Stimulated activated CD4-positive, alpha-beta T cell treated with anti-CD3 and anti-CD28 coated beads, TNF-alpha, amount 100 ng/mL, for 24 hours (primary cell): ENCODE measurements at places on chromosomes 12 and 14.

- no peak for DNase-seq
These were observed 35.7 kb downstream of the B4GALNT3 start for GRCh38 chr12:495466-495865.

GRCh38 chr14:88882236-88882635 lies 57.8 kb downstream of the TTC8 start:
- DNase-seq = no peak

DNA sequence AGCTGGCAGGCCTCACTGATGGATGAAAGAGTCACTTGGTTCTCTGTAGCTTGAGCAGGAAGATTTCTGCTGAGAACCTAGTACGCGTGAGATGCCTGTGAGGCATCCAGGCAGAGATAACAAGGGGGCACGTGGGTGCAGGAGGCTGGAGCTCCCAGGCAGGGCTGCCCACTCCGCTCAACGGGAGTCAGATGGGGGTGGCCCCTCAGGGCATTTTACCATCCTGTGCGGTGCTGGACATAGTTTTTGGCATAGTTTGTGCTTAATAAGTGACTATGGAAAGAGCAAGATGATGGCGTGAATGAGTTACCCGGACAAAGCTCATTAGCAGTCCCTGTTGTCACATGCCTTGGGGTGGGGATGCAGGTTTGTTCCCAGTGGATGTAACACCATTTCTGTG lies 182.8 kb downstream of the TSPAN9 start:
- no peak for DNase-seq

- DNase-seq = no peak
These were observed 13.5 kb downstream of the ISCA2 start for GRCh38 chr14:74507085-74507484.

- no peak for DNase-seq
These were observed 113.9 kb downstream of the RBM19 start for GRCh38 chr12:113852264-113852663.

DNA sequence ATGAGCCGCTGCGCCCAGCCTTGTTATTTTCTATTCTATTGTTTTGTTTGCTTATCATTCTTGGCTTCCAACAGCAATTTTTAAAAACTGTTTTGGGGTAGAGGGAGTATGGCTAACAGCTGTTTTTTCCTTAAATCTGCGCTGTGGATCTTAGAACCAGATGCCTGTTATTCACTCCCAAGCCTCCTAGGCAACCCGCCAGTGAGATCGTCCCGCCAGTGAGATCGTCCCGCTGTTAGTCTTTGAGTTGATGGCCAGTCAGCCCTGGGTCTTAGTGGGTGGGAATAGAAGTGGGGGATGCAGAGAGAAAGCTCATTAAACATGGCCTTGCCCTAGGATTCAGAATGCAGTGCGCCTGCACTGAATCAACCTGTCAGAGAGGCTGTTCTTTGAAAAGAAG lies 67.3 kb upstream of the BICD1 start:
- DNase-seq = no peak

- DNase-seq = no peak
These were observed 24.4 kb downstream of the SERPINA1 start for GRCh38 chr14:94364037-94364436.

GRCh38 chr14:24172871-24173281 lies 996 bp downstream of the REC8 start:
- DNase-seq = no peak

DNA sequence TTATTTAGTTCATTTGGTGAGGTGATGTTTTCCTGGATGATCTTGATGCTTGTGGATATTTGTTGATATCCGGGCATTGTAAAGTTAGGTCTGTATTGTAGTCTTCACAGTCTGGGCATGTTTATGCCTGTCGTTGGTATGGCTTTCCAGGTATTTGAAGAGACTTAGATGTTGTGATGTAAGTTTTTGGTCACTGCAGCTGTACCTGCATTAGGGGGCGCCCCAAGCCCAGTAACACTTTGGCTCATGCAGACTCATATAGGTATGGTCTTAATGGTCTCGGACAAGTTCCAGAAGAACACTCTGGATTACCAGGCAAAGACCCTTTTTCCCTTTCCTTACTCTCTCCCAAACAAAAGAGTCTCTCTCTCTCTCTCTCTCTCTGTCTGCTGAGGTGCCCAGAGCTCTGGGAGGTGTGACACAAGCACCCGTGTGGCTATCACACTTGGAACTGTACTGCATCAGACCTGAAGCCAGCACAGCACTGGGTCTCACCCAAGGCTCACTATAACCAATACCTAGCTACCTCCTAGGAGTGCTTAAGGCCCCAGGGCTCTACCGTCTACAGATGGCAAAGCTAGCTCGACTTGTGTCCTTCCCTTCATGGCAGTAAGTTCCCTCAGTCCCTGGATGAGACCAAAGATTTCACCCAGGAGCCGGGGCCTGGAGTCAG lies 425.8 kb upstream of the ATXN7L3B start:
- DNase-seq = no peak

- no peak for DNase-seq
These were observed 472.8 kb upstream of the PRICKLE1 start for GRCh38 chr12:43062201-43062895.

DNA sequence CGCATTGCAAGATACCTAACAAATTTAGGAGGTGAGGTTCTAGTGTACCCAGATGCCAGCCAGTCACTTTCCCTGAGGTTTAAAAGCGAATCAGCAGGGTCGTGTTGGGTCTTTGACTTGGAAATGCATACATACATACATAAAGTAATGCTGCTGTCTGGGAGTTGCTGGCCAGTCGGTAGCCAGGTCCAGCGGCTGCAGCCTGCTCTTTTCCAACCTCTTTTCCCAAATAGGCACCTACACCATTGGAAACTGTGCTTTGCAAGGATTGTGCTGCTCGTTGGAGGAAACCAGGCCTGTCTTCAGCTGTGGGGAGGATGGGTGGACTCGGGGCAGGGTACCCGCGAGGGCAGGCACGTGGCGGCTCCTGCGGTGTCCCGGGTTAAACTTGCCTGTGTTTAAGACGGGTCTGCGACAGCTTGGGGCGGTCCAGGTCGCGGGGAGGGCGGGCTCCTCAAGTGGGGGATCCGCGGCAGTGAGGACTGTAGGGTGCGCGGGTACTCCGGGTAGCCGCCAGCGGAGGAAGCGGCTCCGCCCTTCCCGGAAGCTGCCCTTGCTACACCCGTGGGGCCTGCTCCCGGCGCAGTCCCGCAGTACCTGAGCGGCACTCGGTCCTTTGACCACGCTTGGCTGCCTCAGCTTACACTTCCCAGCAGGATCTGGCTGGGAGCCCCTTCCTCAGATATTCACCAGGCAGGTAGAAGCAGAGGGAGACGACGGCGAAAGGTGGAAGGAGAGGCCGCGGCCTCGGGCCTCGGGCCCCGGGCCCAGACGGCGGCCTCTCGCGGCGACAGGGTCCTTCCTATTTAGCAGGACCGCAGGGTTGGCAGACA lies 2.7 kb downstream of the TTC6 start:
- DNase-seq = no peak

- DNase-seq = peak; percentile 56
These were observed at the start of gene ZBTB39 for GRCh38 chr12:57005980-57006808. Gene ZBTB39, minus strand, starts transcription at chr12:57006546. Its CDS starts 1,629 bp downstream, at chr12:57004917.
